ENCODE measurements at places on chromosomes 7 and 10.

GRCh38 chr10:62610649-62611229, 193.8 kb upstream of the ADO start:
- DNase-seq = peak; percentile 73

- DNase-seq = no peak
These were observed 83.1 kb downstream of the LHPP start for GRCh38 chr10:124544711-124545110.

DNA sequence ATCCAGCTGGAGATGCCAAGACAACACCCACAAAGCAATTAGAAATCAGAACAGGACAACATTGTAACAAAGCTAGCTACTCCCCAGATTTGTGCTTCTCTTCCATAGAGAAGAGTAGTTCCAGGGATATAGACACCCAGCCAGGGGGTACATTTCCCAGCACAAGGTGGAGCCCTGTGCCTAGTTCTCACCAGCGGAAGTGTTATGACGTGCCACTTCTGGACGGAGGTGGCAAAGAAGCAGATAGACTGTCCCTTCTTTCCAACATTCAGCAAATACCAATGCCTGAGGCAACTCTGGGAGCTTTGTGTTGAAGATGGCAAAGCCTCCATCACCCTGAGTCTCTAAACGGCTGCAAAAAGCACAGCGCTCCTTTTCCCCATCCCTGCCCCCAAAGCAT, 23.4 kb upstream of the GSAP start:
- DNase-seq = no peak

GRCh38 chr7:1694611-1695511, 24.8 kb downstream of the ELFN1 start:
- DNase-seq = no peak

- no peak for DNase-seq
These were observed 68.1 kb upstream of the CAMK2B start for GRCh38 chr7:44393238-44394111.

GRCh38 chr10:104844073-104844472, 203.0 kb downstream of the SORCS3 start:
- no peak for DNase-seq

DNA sequence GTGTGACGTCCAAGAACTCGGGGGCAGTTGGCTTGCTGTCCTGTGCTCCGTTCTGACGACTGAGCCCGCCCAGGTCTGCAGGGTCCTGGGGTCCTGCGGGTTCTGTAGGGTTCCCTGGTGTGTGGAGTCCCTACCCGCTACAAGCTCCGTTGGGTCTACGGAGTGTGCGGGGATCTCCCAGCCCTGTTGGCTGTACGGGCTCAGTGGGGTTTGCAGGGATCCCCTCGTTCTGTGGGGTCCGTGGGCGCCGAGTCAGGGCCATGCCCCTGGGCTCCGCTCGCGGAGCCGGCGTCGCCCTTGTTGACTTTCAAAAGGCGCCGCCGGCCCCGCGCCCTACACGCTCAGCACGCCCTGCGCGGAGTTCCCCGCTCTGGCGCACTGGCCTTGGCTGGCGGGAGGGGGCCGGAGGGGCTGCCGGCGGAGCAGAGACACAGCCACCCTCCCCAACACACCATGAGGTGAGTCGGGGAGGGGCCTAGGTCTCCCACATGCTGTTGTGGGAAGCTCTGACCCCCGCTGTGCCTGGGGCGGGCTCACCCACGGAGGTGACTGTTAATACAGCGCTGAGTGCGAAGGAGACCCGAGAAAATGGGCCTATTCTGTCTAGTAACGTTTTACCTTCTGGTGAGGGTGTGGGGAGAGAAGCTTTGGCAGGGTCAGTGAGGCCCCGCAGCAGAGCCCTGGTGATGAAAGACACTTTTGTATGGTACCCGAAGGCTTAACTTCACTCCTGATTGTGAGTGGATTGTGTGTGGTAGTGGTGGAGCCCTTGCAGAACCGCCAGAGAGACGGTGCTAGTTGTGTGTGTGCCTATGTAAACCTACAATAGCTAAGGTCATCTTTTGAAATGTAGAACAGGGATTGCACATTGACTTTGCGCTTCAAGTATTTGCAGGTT, 8.1 kb downstream of the TASOR2 start:
- peak; percentile 79 for DNase-seq

- no peak for DNase-seq
These were observed 10.1 kb downstream of the PFKFB3 start for GRCh38 chr10:6212806-6213205.

DNA sequence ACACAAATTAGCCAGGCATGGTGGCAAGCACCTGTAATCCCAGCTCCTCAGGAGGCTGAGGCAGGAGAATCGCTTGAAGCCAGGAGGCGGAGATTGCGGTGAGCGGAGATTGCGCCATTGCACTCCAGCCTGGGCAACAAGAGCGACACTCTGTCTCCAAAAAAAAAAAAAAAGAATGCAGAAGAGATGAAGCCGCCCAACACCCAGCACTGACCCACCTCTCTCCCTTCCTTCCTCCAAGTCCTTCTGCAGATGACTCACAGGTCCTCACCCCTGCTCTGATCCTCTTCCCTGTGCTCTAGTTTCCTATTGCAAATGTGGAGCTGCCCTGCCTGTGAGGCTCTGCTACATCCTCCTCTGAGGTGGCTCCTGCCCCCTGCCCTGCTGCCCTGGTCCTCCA, 22.0 kb upstream of the OPALIN start:
- DNase-seq = no peak

DNA sequence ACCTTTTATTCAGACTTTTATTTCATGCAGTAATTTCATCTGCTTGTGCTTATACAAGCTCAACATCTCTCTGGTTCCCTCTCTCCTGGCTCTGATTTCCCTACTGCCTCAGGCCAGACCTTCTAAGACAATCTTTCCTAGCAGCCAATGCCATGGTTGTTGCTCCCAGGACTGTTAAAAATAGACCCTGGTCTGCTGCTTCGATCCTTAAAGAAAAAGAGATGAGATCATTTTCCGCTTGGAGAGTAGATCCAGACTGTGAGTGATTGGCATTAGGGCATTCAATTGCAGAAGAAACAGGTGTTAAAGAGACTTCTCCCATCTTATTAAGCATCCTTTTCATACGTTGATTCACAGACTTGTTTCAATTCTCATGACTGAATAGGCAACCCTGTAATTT, 68.4 kb upstream of the ITGB1 start:
- DNase-seq = no peak

GRCh38 chr7:22356701-22357310, at the start of gene RAPGEF5:
RAPGEF5 (minus strand) TSS chr7:22357154; CDS start chr7:22357060, 94 bp downstream.
- DNase-seq = peak; percentile 55

- DNase-seq = no peak
These were observed 32.8 kb downstream of the CPVL start for GRCh38 chr7:29113384-29114102.

GRCh38 chr7:30862995-30863705, 48.5 kb upstream of the AQP1 start:
- no peak for DNase-seq

DNA sequence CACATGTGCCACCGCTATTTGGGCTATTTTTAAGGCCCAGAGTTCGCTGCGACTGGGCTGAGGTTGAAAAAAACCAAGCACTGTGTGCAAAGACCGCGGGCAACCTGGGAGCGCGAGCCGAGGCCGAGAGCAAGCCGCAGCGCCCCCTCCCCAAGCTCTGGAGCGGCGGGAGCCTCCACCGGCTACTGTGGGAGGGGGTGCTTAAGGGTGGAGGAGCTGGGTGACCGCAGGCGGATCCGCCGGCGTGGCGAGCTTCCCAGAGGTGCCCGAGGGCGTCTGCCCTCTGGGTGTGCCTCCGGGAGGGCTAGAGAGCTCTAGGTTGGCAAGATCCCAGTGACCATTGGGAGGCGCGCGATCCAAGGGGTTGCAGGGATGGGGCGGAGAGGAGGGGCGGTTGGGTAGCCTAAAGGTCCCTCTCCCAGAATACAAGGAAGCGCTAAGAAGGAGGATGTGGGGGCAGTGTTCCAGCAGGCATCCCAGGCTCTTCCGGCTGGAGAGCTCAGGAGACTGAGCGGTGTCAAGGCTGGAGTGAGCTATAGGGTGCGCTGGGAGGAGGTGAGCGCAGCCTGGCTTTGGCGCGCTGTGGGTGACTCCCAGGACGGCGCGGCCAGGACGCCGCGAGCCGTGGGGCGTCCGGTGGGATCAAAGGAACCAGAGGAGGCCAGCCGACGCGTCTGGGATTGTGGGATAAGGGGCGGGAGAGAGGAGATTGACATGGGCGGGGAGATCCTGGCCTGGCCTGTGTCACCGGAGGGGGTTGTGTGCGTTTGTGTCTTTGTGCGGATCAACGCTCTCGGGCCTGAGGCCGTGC, 8.0 kb downstream of the DLX5 start:
- peak; percentile 52 for DNase-seq

DNA sequence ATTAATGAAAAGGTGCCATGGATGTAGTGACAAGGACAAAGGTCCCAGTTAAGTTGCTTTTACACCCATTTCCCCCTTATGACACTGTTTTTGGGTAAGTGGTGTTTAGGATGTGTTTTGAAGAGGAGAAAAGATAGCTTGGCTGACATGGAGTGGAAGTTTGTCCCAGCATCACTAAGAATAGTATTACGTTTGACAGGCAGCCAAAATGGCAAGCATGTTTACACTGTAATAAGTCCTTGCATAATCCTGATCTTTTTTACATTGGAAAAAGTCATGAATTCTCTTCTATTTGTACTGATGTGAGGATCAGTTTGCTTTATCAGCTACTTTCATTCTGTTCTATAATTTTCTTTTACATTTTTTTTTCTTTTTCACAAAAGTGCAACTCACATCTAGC, 137.8 kb downstream of the CHRM2 start:
- no peak for DNase-seq

- DNase-seq = no peak
These were observed 1066.0 kb upstream of the CELF2 start for GRCh38 chr10:9951481-9952257.

DNA sequence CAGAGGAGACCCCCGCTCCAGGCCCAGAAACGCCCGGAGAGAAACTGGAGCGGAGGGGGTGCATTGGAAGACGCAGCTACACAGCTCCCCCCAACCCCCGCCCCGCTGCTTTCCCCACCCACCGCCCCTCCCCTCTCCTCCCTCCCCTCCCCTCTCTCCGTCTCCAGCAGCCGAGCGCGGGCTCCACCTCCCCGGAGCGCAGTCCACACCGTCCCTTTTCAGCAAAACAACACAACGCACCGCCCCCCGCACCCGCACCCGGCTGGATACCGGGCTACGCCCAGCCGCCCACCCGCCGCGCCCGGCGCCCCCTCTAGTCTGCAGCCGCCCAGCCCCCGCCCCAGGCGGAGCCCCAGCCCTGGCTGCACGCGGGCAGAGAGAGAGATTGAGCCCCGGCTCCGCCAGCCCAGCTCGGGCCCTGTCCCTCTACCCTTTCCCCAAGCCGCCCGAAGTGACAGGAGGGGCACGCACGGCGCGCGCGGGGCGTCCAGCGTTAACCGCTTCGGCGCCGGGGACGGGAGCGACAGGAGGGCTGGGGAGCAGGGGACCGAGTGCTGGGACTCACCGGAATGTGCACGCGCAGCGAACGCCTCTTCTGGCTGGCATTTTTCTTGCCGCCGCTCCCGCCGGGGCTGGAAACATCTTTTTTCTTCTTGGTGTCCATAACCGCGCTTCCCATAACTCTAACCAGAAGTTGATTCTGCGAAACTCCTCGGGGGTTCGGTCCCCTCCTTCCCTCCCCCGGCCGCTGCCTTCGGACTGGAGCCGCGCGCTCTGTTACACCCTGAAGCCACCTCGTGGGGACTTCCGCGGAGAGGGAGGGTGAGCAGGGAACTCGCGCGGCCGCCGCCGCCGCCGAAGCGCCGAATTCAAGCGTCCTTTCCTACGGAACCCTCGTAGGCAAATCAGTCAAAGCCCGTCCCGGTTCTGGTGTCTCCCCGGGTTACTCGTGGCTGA, 695 bp downstream of the PRKAG2 start:
- peak; percentile 80 for DNase-seq
